ENCODE measurements at places on chromosomes 2 and 18.

GRCh38 chr18:37465958-37466357, 99.6 kb downstream of the CELF4 start:
- DNase-seq = no peak

- no peak for DNase-seq
These were observed 319.3 kb upstream of the UBE2E3 start for GRCh38 chr2:180660881-180661685.

DNA sequence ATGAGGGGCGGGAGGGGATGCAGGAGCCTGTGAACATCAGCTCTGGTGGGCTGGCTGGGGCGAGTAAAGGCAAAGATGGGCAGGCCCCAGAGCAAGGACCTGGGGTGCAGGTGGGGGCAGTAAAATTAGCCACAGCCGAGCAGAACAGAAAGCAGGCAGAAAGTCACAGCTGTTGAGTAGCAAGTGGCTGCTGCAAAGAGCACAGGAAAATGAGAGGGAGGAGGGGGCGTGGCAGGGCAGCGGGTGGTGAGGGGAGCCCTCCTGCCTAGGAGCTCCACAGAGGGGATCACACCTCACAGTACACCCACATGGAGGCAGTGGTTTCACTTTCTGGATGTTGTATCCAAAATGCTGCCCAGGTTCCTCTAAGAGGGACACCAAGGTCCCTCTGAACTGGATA, 79.6 kb downstream of the LBH start:
- no peak for DNase-seq

DNA sequence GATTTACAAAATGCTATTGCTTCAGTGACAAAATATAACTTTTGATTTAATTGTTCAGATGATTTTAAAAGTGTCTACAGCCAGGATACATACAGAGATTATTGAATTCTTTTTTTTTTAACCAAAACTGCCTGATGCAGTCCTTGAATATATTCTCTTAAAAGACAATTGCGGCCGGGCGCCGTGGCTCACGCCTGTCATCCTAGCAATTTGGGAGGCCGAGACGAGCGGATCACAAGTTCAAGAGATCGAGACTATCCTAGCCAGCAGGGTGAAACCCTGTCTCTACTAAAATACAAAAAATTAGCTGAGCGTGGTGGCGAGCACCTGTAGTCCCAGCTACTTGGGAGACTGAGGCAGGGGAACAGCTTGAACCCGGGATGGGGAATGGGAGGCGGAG, 497.0 kb upstream of the FSIP2 start:
- no peak for DNase-seq

- peak; percentile 62 for DNase-seq
These were observed 4.6 kb upstream of the MLPH start for GRCh38 chr2:237482485-237482884.

DNA sequence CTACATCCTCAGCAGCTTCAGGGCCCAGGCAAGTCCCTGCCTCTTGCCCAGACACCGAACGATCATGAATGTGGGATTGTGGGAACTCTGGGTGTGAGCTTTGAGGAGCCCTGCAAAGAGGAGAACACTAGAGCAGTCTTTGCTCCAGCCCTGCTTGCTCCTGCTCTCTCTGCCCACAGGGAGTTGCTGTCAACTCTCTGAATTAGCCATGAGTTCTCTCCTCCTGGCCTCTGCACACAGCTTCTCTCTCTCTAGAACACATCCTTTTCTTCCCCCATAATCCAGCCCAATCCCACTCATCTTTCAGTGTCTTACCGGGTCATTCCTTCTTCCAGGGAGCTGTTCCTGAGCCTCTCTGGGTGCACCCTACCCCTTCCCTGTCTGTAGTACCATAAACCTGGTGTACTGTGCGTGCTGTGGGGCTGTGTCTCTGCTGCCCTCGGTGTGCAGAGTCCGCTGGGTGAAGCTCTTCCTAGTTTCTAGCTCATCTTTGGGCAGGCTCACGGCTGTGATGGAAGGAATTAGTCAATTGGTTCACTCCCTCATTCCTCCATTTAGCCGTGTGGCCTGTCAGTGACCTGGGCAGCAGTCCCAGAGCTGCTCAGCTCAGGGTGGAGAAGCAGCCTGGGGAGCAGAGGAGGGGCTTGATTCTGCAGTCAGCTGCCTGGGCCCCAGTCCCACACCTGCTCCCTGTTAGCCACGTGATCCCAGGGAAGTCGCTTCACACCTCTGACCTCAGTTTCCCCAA, 132.9 kb upstream of the HDAC4 start:
- peak; percentile 22 for DNase-seq

GRCh38 chr18:42824178-42824577, 291.3 kb downstream of the RIT2 start:
- DNase-seq = no peak

DNA sequence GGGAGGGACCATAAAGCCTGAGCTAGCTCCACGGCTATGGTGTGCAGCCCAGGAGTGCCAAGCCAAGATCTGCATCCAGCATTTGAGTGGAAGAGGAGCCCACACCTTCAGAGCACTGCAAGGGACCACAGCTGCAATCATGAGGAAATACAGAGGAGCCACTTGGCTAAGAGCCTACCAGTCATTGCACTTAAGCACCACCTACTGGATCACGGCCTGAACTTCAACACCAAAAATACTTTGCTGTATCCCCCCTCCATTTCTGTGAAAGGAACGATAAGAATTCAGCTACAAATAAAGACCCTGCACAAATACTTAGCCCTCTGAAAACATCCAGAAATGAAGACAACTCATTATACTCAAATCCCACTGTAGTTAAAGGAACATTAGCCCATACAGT, 545.3 kb downstream of the TSN start:
- no peak for DNase-seq

DNA sequence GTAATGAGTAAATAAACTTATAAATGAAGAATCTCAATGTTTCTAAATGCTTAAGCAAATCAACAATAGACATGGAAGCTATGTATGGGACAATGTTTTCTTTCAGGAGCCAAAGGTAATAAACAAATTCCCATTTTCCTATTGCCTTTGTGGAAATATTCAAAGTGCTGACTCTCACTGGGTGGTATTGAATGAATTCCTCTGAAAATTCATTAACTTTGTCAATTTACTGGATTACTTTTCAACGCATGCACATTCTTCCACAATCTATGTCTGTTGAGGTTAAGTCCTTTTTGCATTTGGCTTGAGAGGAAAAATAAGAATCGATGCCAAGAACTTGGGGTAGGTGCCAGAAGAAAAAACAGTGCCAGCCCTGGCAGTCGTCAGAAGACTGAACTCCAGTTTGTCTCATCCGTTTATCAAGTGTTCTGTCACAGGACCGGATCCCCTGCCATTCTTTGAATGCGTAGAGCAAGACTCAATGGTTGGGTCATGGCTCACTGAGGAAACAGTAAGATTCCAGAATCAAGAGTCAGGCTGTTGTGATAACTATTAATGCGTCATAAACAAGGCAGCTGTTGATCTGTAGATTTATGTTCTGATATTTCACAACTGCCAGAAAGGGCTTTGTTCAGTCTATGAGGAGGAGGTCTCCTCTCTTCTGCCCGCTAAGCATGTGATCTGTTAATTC, 133.3 kb downstream of the GFPT1 start:
- peak; percentile 100 for DNase-seq

- DNase-seq = no peak
These were observed 78.8 kb downstream of the EHBP1 start for GRCh38 chr2:62784341-62784740.

- no peak for DNase-seq
These were observed 2.2 kb upstream of the GFPT1 start for GRCh38 chr2:69389271-69389670.

GRCh38 chr2:12592296-12592695, 124.4 kb upstream of the TRIB2 start:
- DNase-seq = no peak

DNA sequence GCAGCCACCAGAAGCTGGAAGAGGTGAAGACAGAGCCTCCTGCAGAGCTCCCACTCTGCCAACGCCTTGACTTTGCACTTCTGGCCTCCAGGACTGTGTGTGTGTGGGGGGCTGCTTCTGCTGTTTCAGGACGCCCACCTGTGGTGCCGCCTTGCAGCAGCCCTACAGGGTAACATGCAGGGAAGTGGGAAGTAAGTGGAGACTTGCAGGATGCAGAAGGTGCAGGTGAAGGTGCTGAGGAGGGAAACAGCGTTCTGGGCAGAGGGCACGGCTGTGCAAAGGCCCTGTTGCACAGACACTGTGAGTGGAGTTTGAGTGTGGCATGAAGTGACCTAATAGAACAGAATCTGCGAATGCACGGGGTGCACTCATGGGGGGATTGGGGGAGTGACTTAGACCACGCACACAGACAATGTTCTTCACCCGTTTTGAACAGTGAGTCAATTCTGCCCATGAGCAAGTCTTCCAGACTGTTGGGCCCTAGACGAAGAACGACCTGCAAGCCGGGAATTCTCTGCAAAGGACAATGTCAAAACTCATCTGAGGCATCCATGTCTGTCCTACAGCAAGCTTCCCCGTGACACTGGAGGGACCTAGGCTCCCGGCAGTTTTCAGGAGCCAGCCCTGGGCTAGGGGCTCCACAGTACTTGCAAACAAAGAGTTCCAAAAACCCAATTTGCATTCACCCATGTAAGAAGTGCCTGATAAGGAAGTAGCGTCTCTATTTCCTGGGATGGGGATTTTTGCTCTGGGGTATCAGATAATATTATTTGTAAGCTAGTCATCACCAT, 19.0 kb downstream of the MBP start:
- DNase-seq = no peak

DNA sequence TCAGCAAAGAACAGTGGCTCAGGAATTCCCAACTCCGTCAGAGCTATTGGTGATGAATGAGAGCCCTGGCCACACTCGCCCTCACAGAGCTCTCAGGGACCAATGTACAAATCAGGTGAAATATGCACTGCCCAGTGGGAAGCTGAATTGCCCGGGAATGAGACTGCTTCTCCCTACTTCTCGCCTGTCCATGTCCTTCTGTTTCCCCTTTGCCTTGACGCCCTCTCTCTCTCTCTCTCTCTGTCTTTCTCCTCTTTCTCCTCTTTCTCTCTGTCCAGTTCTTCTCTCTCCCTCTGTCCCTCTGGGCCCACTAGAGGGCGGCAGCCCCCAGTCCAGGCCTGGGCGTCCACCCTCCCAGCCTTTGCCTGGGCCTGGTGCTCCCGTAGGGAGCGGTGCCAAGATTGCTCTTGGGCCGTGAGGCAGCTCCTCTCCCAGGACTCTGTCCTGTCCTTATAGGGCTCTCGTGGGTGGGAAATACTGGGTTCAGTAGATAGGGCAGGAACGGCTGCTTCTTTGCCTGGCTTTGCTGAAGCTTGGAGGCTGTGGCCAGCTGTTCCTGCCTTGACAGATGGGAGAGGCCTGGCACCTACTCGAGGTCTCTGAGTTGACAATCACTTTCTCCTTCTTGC, 28.4 kb upstream of the PUM2 start:
- peak; percentile 80 for DNase-seq

GRCh38 chr2:68387408-68388350, 22.6 kb downstream of the PLEK start:
- DNase-seq = no peak

DNA sequence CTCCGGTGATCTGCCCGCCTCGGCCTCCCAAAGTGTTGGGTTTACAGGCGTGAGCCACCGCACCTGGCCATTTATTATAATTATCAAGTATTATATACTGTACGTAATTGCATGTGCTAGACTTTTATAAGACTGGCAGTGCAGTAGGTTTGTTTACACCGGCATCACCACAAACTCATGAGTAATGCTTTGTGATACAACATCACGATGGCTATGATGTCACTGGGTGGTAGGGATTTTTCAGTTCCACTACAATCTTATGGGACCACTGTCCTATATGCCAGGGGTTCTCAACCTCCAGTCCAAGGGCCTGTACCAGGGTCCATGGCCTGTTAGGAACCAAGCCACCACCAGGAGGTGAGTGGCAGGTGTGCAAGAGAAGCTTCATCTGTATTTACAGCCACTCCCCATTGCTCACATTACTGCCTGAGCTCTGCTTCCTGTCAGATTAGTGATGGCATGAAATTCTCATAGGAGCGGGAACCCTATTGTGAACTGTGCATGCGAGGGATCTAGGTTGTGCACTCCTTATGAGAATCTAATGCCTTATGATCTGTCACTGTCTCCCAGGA, 9.4 kb downstream of the SCYGR4 start:
- no peak for DNase-seq

GRCh38 chr2:236370847-236371409, 106.7 kb upstream of the ASB18 start:
- DNase-seq = no peak

DNA sequence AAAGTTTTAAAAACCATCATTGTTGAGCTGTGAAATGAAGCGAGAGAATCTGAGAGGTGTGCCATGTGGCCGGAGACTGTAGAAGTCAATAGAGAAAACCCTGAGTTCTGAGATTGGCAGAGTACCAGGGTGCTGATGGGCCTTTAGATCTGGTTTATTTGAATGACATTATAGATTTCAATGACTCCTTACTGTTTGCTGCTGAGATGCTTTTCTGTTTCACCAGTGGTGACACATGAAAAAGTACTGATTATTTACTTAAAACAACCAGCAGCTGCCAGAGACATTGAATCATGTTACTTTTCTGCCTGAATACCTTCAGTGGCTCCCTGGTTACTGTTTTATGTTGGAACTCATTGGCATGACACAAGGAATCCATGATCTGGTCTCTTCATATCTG, 602.7 kb upstream of the ZNF804A start:
- DNase-seq = no peak

DNA sequence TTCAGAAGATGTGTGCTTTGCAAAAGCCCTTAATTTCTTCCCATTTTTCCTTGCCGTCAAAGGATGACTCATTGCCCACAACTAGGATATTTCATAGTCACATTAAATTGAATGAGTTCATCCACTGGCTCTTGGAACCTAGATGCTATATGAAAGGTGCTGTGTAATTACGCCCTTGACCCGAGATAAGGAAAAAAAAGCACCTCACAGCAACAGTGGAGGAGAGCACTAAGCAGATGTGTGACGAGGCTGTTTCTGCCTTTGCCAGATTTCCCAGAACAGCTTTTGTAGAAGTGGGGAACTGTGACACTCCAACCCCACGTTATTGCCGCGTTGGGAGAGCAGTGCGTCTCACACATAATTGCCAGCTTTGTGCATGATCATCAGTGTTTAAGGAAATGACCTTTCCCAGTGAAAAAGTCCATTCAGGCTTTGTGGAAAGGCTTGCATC, 33.3 kb upstream of the TMEM87B start:
- DNase-seq = peak; percentile 18
